Prostate gland (tissue), 2 donors: ENCODE measurements at places on chromosomes 6 and 20. TPM values are rescaled to one million over a fixed set of nuclear protein-coding genes. Genes with fewer than 3 reads are reported as not detected.

Gene TMEM242
- total RNA-seq, result 6.4 TPM

- no peak overlapping the region for H3K4me3 ChIP-seq
- no peaks in the 10 kb centered on the region for H3K36me3 ChIP-seq
- no peaks in the 10 kb centered on the region for H3K4me1 ChIP-seq
- H3K27me3 ChIP-seq, result no peaks in the 10 kb centered on the region
- no peak overlapping the region for H3K27ac ChIP-seq
Observed at GRCh38 chr6:1321738-1322137, 9.8 kb downstream of the FOXQ1 start.

- no peak overlapping the region for H3K27ac ChIP-seq
- H3K4me3 ChIP-seq, result no peak overlapping the region
Observed at GRCh38 chr6:108632441-108632840, 71.7 kb downstream of the FOXO3 start.

DNA sequence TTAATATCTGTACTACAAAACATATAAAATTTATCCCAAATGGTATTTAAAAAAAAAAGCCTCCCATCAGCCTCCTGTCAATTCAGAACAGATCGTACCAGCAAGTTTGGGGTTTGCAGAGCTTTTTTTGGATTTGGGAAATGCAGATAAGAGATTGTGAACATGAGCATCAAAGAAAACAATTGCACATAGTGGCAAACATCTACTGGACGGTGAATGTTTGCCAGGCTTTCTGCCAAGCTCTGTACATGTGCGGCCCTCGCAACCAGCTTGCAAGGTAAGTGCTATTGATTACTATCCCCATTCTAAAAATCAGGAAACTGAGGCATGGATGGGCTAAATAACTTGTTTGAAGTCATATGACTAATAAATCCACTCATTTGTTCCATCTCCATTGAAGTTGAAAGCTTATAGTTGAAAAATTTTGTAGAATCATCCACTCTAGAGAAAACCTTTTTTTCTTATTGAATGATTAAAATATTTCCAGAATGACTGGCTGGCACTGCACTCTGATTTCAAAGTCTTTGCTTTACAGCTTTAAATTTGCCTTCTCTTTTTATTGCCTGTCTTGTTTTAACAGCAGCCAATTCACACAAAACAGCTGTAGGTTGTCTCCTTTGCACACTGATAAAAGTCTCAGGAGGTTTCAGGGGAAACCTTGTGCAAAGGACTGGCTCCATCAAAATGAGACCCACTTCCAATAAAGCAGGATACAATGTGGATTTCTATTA is 37.4 kb upstream of the SIRT5 start:
- no peaks in the 10 kb centered on the region for H3K27me3 ChIP-seq
- DNase-seq, result no peak
- H3K4me3 ChIP-seq, result no peak overlapping the region
- H3K4me1 ChIP-seq, result no peaks in the 10 kb centered on the region
- no peaks in the 10 kb centered on the region for H3K36me3 ChIP-seq

DNA sequence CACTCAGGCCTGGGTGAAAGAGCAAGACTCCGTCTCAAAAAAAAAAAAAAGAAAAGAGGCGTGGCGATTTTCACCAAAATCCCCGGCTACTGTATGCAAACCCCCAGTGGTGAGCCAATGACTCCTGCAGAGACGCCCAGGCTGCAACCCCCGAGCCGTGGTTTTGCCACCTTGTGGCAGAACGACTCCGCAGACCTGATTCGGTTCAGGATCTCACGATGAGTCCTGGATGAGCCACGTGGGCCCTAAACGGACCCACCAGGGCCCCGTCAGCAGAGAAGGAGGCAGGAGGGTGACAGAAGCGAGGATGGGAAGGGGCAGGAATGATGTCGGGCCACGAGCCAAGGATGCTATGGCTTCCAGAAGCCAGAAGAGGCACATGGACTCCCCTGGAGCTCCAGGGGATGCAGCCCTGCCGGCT is 42.5 kb downstream of the SLC2A4RG start:
- H3K4me1 ChIP-seq, result no peaks in the 10 kb centered on the region
- H3K27ac ChIP-seq, result no peak overlapping the region
- H3K4me3 ChIP-seq, result no peak overlapping the region
- DNase-seq, result no peak

GRCh38 chr6:31652925-31653724 is 664 bp upstream of the BAG6 start:
- peaks cover 5% of the 10 kb centered on the region for H3K4me1 ChIP-seq
- peak overlapping the region; percentile 64 for H3K4me3 ChIP-seq
- H3K36me3 ChIP-seq, result peaks cover 13% of the 10 kb centered on the region
- H3K27ac ChIP-seq, result peak overlapping the region; percentile 97

Gene TAP2
- total RNA-seq, result 15.8 TPM

Gene CST9L
- total RNA-seq, result 44.0 TPM
